ENCODE measurements at places on chromosomes 11 and 22. TPM values are rescaled to one million over a fixed set of nuclear protein-coding genes. Genes with fewer than 3 reads are reported as not detected.

Gene SYT9
- total RNA-seq, result 0.10 TPM

Gene SLC22A9
- not detected for total RNA-seq

Gene CASP4
- 91.8 TPM for total RNA-seq

Gene KRTAP5-9
- 0.20 TPM for total RNA-seq

Gene TNNT3
- 3.0 TPM for total RNA-seq

GRCh38 chr22:49009359-49010063 lies 818.2 kb downstream of the BRD1 start:
- no peak overlapping the region for H3K4me3 ChIP-seq
- no peaks in the 10 kb centered on the region for H3K36me3 ChIP-seq
- no peak overlapping the region for H3K27ac ChIP-seq
- H3K27me3 ChIP-seq, result peaks cover 18% of the 10 kb centered on the region
- no peaks in the 10 kb centered on the region for H3K4me1 ChIP-seq

GRCh38 chr22:23470811-23471389 lies 109.2 kb downstream of the IGLL1 start:
- no peak overlapping the region for H3K4me3 ChIP-seq
- no peaks in the 10 kb centered on the region for H3K27me3 ChIP-seq
- no peak overlapping the region for H3K27ac ChIP-seq
- H3K4me1 ChIP-seq, result no peaks in the 10 kb centered on the region
- no peaks in the 10 kb centered on the region for H3K36me3 ChIP-seq

GRCh38 chr11:8206251-8207079 lies 37.6 kb upstream of the RIC3 start:
- peaks cover 26% of the 10 kb centered on the region for H3K4me1 ChIP-seq
- H3K4me3 ChIP-seq, result no peak overlapping the region
- H3K36me3 ChIP-seq, result no peaks in the 10 kb centered on the region
- DNase-seq, result peak; percentile 77

DNA sequence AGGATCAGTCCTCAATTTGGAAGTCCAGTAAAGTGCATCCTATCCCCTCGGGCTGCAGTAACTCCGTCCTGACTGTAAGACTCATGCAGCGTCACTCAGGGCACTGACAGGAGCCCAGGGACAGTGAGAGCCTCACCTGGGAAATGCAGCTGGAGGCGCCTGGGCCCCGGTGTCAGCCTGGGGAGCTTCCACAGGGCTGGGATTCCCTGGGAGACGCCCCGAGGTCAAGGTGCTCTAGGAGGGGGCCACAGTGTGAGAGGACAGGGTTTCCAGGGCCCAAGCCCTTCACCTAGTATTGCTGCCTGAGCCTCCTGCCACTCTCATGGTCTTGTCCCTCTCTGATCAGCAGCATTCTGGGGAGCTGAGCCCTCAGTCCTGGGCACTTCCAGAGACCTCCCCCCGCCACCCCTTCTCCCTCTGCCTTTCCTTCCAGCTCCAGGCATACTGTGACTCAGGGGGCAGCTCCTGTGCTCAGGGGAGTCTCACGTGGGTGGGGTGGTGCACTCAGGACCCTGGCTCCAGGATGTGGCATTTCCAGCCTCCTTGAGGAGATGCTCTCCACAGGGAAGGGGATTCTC lies 99.1 kb upstream of the IGLL5 start:
- no peak overlapping the region for H3K4me3 ChIP-seq
- DNase-seq, result no peak
- H3K27ac ChIP-seq, result no peak overlapping the region
- H3K27me3 ChIP-seq, result no peaks in the 10 kb centered on the region
- H3K4me1 ChIP-seq, result no peaks in the 10 kb centered on the region
- no peaks in the 10 kb centered on the region for H3K36me3 ChIP-seq

DNA sequence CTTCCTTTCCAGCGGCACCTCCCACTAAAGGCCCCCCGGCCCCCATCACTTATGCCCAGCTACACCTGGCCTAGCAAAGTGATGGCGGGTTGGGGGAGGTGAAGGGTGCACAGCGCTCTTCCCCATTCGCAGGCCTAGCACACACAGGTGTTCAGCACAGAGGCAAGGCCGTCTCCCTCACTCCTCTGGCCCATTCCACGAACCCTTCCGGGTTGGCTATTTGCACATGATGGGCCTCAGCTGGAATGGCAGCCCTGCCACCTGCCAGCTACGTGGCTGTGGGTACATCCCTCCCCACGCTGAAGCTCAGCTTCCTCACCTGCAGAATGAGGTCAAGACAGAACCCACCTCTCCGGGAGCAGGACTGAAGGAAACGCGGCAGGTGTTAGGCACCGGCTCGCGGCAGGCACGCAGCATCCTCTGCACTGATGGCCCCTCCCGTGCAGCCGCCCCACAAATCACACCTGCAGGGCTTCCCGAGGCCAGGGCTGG lies 4.8 kb downstream of the KIAA0930 start:
- H3K4me3 ChIP-seq, result no peak overlapping the region
- no peaks in the 10 kb centered on the region for H3K27me3 ChIP-seq
- H3K36me3 ChIP-seq, result peaks cover 19% of the 10 kb centered on the region
- H3K4me1 ChIP-seq, result peaks cover 77% of the 10 kb centered on the region
- peak overlapping the region; percentile 83 for H3K27ac ChIP-seq

GRCh38 chr11:69269388-69269787 lies 24.6 kb upstream of the MYEOV start:
- H3K4me3 ChIP-seq, result no peak overlapping the region
- H3K36me3 ChIP-seq, result no peaks in the 10 kb centered on the region
- no peaks in the 10 kb centered on the region for H3K4me1 ChIP-seq
- H3K27me3 ChIP-seq, result no peaks in the 10 kb centered on the region

DNA sequence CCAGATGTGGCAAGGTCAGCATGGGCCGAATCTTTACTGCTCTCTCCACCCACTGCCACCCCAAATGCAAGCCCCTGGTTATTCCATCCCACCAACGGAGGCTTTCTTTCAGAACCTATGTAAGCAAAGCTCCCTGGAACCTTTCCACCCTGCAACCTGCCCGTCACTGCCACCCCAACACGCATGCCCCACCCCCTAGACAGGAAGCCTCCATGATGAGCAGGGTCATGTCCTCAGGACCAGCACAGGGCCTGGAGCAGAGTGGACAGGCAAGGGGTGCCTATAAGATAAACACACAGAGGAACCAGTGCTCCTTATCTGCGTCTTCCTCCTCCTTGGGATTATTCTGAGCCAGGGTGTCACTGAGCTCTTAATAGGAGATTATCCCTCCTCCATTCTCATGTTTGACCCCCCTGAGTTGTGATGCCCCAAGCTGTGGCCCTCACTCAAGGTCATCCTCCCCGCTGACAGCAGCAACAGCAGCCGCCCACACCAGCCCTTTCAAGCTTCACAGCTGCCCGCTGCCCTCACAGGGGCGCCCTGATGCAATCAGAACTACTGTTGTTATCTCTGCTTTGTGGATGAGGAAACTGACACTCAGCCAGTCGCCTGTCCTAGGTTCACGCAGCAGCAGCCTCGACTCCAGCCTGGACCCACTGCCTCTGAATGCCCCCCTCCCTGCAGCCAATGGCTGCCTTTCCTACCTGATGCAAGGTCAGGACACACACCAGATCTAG lies 647.3 kb downstream of the TBC1D22A start:
- H3K4me1 ChIP-seq, result no peaks in the 10 kb centered on the region
- no peak overlapping the region for H3K4me3 ChIP-seq
- no peaks in the 10 kb centered on the region for H3K36me3 ChIP-seq
- H3K27me3 ChIP-seq, result no peaks in the 10 kb centered on the region

- H3K36me3 ChIP-seq, result peaks cover 18% of the 10 kb centered on the region
- no peak for DNase-seq
- peaks cover 15% of the 10 kb centered on the region for H3K4me1 ChIP-seq
- no peak overlapping the region for H3K27ac ChIP-seq
- no peak overlapping the region for H3K4me3 ChIP-seq
- H3K27me3 ChIP-seq, result no peaks in the 10 kb centered on the region
Observed at GRCh38 chr22:47041271-47042115, 279.0 kb downstream of the TBC1D22A start.

All from left lung (tissue), 14 donors.